ENCODE measurements at places on chromosomes 2 and 18. TPM values are rescaled to one million over a fixed set of nuclear protein-coding genes. Genes with fewer than 3 reads are reported as not detected.

The LDLRAD4 gene
- total RNA-seq: not detected

The CTNNA2 gene
- not detected for total RNA-seq

The ERBB4 gene
- total RNA-seq: 0.17 TPM

The ABCG5 gene
- total RNA-seq: not detected

The FAM110C gene
- total RNA-seq: 0.26 TPM

The GRHL1 gene
- total RNA-seq: 0.77 TPM

The PPP3R1 gene
- total RNA-seq: 18.0 TPM

GRCh38 chr18:78849046-78849445 is 130.6 kb upstream of the SALL3 start:
- DNase-seq: no peak
- H3K27ac ChIP-seq: no peak overlapping the region
- H3K4me3 ChIP-seq: no peak overlapping the region
- no peaks in the 10 kb centered on the region for H3K4me1 ChIP-seq
- H3K27me3 ChIP-seq: no peaks in the 10 kb centered on the region

GRCh38 chr2:168155046-168155445 is 92.3 kb downstream of the STK39 start:
- no peaks in the 10 kb centered on the region for H3K36me3 ChIP-seq
- H3K4me3 ChIP-seq: no peak overlapping the region
- peaks cover 6% of the 10 kb centered on the region for H3K4me1 ChIP-seq
- H3K27me3 ChIP-seq: no peaks in the 10 kb centered on the region
- no peak overlapping the region for H3K27ac ChIP-seq

GRCh38 chr2:145846982-145847381 is 1327.1 kb upstream of the ZEB2 start:
- H3K27ac ChIP-seq: no peak overlapping the region
- DNase-seq: peak; percentile 42
- H3K36me3 ChIP-seq: no peaks in the 10 kb centered on the region
- no peaks in the 10 kb centered on the region for H3K4me1 ChIP-seq

- no peak for DNase-seq
- no peaks in the 10 kb centered on the region for H3K4me1 ChIP-seq
- no peaks in the 10 kb centered on the region for H3K36me3 ChIP-seq
- no peaks in the 10 kb centered on the region for H3K27me3 ChIP-seq
- no peak overlapping the region for H3K27ac ChIP-seq
These were observed 20.9 kb downstream of the NEB start for GRCh38 chr2:151713291-151713903.

GRCh38 chr2:241000831-241001321 is 2.5 kb downstream of the SNED1 start:
- H3K4me3 ChIP-seq: peak overlapping the region; percentile 67
- peaks cover 13% of the 10 kb centered on the region for H3K36me3 ChIP-seq
- peaks cover 14% of the 10 kb centered on the region for H3K4me1 ChIP-seq
- H3K27ac ChIP-seq: no peak overlapping the region
- no peak for DNase-seq

DNA sequence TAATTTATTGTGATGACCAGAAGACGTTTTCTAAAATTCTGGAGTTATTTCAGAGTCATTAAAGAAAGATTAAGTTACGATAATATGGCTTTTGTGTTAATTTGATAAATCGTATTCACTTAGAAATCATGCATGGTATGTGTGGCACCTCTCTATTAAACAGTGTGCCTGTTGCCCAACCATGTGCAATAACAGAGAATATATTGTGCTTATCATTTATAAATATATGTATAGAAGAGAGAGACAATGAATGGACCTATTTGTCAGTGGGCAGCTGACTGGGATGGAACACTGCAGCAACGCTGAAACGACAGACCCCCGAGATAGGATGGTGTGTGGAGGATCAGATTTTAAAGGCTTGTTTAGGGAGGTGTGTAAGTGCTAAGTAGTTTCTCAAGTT is 172.9 kb downstream of the FMNL2 start:
- H3K36me3 ChIP-seq: no peaks in the 10 kb centered on the region
- H3K4me3 ChIP-seq: no peak overlapping the region
- H3K27me3 ChIP-seq: no peaks in the 10 kb centered on the region
- no peak overlapping the region for H3K27ac ChIP-seq
- peaks cover 11% of the 10 kb centered on the region for H3K4me1 ChIP-seq
- no peak for DNase-seq

DNA sequence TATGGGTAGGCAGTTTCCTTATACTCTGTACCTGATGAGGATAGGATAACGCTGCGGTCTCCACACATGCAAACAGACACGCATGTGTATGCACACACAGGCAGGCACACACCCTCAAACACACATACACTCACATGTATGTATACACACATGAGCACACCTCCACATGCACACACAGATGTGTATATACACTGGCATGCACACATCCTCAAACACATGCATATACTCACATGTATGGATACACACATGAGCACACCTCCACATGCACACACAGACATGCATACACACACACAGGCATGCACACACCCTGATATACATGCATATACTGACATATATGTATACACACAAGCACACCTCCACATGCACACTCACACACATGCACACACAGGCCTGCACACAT is 267.8 kb upstream of the HDAC4 start:
- H3K27ac ChIP-seq: no peak overlapping the region
- H3K4me1 ChIP-seq: no peaks in the 10 kb centered on the region
- DNase-seq: no peak
- no peak overlapping the region for H3K4me3 ChIP-seq
- no peaks in the 10 kb centered on the region for H3K27me3 ChIP-seq

- no peak overlapping the region for H3K4me3 ChIP-seq
- no peak overlapping the region for H3K27ac ChIP-seq
- DNase-seq: peak; percentile 45
These were observed 13.6 kb downstream of the FRZB start for GRCh38 chr2:182852801-182853200.

DNA sequence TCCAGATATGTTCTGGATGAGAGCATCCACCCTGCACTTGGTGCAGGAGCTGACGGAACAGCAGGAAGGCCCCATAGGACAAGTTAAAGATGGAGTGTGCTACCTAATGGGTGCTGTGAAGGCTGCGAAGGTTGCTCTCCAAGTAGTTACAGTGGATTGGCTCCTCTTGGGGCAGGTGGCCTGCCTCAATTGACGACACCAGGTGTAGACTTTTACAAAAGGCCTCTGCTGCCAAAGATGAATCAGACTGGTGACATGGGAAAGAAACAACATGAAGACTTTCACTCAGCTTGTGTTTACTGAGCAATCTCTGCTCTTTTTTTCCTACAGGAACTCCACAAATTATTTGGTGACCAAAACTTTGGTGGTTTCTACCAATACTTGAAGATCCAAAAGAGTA is 437.7 kb downstream of the PLCL1 start:
- no peaks in the 10 kb centered on the region for H3K27me3 ChIP-seq
- H3K27ac ChIP-seq: no peak overlapping the region
- no peak for DNase-seq
- no peaks in the 10 kb centered on the region for H3K4me1 ChIP-seq
- no peak overlapping the region for H3K4me3 ChIP-seq

GRCh38 chr2:128354726-128355470 is 36.2 kb upstream of the HS6ST1 start:
- H3K27me3 ChIP-seq: no peaks in the 10 kb centered on the region
- H3K4me3 ChIP-seq: no peak overlapping the region
- H3K27ac ChIP-seq: no peak overlapping the region
- no peaks in the 10 kb centered on the region for H3K4me1 ChIP-seq
- no peaks in the 10 kb centered on the region for H3K36me3 ChIP-seq

DNA sequence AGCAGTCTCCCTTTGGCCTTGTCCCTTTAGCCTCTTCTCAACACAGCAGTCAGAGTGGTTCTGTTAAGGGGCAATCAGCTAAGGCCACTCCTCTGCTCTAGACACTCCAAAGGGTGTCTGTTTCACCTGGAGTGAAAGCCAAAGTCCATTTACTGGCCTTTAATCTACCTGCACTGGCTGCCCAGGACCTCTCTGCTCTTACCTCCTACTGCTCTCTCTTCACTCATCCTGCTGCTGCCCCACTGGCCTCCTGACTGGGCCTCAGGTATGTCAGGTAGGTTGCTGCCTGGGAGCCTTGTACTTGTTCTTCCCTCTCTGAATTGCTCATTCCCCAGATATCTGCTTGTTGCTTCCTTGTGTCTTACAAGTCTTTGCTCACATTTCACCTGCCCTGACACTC is 68.2 kb downstream of the PIKFYVE start:
- H3K4me1 ChIP-seq: no peaks in the 10 kb centered on the region
- H3K27ac ChIP-seq: no peak overlapping the region
- H3K36me3 ChIP-seq: peaks cover under 1% of the 10 kb centered on the region
- no peak overlapping the region for H3K4me3 ChIP-seq
- DNase-seq: no peak
- no peaks in the 10 kb centered on the region for H3K27me3 ChIP-seq

- no peaks in the 10 kb centered on the region for H3K36me3 ChIP-seq
- no peak overlapping the region for H3K27ac ChIP-seq
- no peaks in the 10 kb centered on the region for H3K27me3 ChIP-seq
- DNase-seq: no peak
- no peaks in the 10 kb centered on the region for H3K4me1 ChIP-seq
These were observed 1062.7 kb downstream of the DSC3 start for GRCh38 chr18:29979881-29980280.

- H3K4me3 ChIP-seq: no peak overlapping the region
- no peaks in the 10 kb centered on the region for H3K27me3 ChIP-seq
- peaks cover 28% of the 10 kb centered on the region for H3K4me1 ChIP-seq
- peaks cover 2% of the 10 kb centered on the region for H3K36me3 ChIP-seq
These were observed 71.0 kb upstream of the ITM2C start for GRCh38 chr2:230793572-230794359.

DNA sequence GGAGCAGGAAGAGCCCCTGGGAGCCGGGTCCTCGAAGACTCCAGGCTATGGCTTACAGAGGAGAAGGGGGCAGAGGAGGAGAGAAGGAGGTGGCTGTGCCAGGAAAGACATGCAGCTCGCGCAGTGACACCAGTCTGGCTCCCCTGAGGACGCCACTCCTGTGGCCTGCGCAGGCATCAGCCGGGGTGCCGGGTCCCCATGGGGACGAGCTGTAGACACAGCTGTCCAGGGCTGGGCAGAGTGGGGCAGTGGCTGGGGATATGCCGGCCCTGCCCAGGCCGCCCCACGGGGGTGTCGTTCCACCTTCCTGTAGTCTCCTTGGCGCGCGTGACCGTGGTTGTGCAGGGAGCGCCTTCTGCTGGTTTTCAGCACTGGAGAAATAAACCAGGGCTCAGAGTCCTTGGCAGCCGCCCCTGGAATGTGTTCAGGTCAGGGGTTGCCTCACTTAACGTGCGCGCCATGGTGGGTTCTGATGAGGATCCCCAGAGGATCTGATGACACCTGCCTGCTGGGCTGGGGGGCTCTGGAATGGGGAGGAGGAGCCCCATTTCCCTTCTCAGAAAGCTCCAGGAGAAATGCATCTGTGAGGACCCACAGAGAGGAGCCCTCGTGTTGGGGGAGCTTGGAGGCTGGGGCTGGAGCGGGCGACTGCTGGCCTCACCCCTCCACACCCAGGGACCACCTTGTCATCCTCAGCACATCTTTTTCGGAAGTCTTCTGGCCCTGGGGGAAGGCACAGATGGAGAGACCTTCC is 26.7 kb downstream of the RAMP1 start:
- no peak overlapping the region for H3K4me3 ChIP-seq
- no peaks in the 10 kb centered on the region for H3K36me3 ChIP-seq
- H3K27me3 ChIP-seq: no peaks in the 10 kb centered on the region
- peak; percentile 33 for DNase-seq
- no peak overlapping the region for H3K27ac ChIP-seq

- H3K4me3 ChIP-seq: no peak overlapping the region
- no peaks in the 10 kb centered on the region for H3K4me1 ChIP-seq
- peak; percentile 67 for DNase-seq
- no peaks in the 10 kb centered on the region for H3K36me3 ChIP-seq
- H3K27me3 ChIP-seq: no peaks in the 10 kb centered on the region
These were observed 21.0 kb downstream of the TCF7L1 start for GRCh38 chr2:85154048-85154753.

- no peak overlapping the region for H3K27ac ChIP-seq
- H3K4me3 ChIP-seq: no peak overlapping the region
- DNase-seq: no peak
- H3K36me3 ChIP-seq: no peaks in the 10 kb centered on the region
These were observed 723.9 kb downstream of the SOCS6 start for GRCh38 chr18:71012789-71013188.

- H3K36me3 ChIP-seq: no peaks in the 10 kb centered on the region
- peak overlapping the region; percentile 82 for H3K27ac ChIP-seq
- H3K27me3 ChIP-seq: no peaks in the 10 kb centered on the region
- H3K4me1 ChIP-seq: peaks cover 37% of the 10 kb centered on the region
These were observed 176.6 kb downstream of the HDAC4 start for GRCh38 chr2:239224199-239224570.

DNA sequence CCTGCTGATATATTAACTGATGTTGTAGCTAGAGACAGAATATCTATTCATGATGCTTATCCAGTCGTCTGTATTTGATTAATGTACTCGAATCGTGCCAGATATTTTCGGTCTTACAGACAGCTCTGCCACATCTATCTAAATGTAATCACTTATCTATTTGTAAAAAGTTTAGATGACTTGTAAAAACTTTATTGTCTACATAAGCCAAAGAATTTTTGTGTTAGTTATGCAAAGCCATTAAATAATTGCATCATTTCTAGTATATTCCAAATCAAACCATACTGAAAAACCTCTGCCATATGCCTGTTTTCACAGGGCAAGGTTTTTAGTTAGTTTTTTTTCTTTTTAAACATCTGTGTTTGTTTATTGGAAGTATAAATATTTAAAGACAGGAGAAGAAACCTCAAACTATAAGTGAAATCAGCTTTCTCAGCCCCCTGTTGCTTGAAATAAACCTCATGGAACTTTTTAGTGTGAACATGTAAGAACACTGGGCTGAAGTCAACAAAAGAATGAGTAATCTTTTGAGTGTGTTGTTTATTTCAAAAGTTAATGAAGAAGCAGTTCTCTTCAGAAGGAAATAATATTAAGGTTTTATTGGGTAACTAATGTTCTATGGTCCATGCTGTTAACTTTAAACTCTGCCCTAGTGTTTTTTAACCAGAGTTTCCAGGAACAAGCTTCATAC is 657.6 kb upstream of the SYT4 start:
- H3K36me3 ChIP-seq: no peaks in the 10 kb centered on the region
- DNase-seq: peak; percentile 98
- peak overlapping the region; percentile 8 for H3K4me3 ChIP-seq
- no peaks in the 10 kb centered on the region for H3K4me1 ChIP-seq
- no peaks in the 10 kb centered on the region for H3K27me3 ChIP-seq

All from fibroblast of lung (primary cell).